ENCODE measurements at places on chromosomes 13 and 19.

GRCh38 chr13:113631341-113632095 lies 26.5 kb downstream of the ATP4B start:
- no peak for DNase-seq

DNA sequence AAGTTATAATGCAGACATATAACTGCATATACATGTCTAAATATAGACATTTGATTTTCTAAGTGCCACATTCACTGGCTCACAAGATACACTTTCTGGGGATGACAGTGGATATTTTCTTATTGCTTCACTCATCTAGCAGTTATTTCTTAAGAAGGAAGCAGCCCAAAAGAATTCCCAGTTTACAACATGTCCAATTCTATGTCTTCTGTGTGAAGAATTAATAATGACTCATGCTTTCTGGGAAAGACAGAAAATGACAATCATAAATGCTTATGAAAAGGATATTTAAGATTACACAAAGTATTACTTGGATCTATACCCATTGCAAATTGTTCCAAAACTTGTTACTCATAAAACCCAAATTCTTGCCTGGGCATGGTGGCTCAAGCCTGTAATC lies 543.4 kb downstream of the SUCLA2 start:
- no peak for DNase-seq

GRCh38 chr13:97914540-97914939 lies 38.9 kb upstream of the IPO5 start:
- no peak for DNase-seq

DNA sequence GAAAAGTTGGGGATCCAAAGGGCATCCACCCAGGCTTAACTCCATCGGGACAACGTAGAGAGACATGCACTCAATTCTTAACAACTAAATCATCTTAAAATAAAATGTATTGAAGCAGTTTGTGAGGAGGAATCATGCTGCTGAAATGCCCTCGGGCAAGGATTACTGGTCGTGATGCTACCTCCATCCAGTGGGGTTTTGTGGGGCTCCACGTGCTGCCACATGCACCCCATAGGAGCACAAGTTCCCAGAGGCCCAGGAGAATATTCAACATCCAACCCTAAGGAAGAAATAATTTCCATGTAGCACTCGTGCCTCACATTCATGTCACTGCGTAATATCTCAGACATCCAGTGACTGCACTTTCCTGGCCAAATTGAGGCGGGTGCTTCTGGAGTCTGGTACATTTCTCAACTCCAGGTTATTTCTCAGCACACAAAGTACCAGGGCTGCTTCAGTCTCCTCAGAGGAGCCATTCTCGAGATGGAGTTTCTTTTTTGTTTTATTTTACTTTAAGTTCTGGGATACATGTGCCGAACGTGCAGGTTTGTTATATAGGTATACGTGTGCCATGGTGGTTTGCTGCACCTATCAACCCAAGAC lies 429.8 kb downstream of the FOXO1 start:
- DNase-seq, result no peak

GRCh38 chr19:39935364-39935661 lies 879 bp upstream of the FCGBP start:
- no peak for DNase-seq
